ENCODE measurements at places on chromosomes 1 and 21.

DNA sequence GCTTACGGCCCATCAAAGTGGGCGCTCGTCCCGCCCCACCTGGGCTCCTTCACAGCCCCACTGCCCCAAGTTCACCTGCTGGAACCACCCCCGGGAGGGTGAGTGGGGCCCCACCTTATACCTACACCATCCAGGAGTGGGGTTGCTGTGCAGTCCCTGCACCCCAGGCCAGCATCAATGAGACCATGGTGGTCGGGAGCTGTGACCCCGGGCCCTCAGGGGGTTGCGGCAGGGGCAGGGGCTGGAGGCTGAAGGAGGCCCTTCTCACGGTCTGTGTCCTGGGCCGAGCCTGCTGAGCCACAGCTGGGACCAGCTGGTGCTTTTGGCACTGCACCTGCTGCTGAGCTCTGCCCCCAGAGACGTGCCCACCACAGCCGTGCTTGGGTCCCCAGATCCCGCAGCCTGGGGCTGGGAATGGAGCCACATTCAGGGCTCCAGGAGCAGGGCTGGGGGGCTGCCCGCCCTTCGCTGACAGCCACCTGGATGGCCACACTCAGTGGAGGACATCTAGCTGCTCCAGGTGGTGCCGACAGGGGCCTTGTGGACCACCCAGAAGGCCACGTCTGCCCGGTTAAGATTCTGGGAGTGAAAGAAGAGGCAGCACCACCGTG, 17.4 kb downstream of the ACTRT2 start:
- DNase-seq: no peak

DNA sequence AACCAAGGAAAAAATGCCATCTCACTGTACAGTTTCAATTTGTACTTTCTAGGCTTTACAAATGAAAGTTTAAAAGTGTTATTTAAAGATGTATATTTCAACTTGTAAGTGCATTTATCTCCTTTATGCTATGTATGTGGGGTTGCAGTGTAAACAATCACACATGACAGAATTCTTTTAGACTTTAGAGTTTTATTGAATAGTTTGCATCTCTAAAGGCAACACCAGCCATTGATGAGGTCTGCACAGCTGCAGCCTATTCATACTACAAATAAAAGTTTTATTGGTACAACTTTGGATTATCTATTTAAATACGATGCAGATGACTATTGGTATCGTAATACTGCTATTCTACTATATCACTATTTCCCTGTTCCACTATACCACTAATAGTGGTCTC, 894.4 kb upstream of the B3GALT2 start:
- DNase-seq: no peak

DNA sequence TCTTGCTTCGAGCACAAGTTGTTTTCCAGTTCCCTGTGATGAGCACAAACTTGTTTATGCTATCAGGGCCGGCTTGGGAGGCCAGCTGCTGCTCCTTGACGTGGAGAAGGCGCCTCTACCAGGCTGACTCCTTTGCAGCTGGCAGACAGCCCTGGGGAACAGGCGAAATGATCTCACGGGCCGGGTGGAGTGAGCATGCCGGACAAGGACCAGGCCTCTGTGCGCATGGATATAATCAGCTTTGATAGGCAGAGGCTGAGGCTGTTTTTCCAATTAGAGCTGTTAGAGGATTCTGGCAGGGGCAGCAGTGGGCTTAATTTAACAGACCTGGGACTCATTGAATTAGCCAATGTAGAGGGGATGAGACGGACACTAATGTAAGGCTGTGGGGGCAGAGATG, 38.9 kb downstream of the FAM163A start:
- DNase-seq: no peak

GRCh38 chr1:156319664-156320063, 18.4 kb downstream of the CCT3 start:
- DNase-seq: peak; percentile 44

GRCh38 chr1:236081546-236082227, 16.8 kb upstream of the NID1 start:
- DNase-seq: no peak

- DNase-seq: peak; percentile 74
Measured at GRCh38 chr1:223887747-223888418, 42.1 kb upstream of the TP53BP2 start.

GRCh38 chr1:832136-832535, 91.6 kb upstream of the SAMD11 start:
- no peak for DNase-seq

- DNase-seq: no peak
Measured at GRCh38 chr1:94654459-94654858, 112.9 kb upstream of the F3 start.

DNA sequence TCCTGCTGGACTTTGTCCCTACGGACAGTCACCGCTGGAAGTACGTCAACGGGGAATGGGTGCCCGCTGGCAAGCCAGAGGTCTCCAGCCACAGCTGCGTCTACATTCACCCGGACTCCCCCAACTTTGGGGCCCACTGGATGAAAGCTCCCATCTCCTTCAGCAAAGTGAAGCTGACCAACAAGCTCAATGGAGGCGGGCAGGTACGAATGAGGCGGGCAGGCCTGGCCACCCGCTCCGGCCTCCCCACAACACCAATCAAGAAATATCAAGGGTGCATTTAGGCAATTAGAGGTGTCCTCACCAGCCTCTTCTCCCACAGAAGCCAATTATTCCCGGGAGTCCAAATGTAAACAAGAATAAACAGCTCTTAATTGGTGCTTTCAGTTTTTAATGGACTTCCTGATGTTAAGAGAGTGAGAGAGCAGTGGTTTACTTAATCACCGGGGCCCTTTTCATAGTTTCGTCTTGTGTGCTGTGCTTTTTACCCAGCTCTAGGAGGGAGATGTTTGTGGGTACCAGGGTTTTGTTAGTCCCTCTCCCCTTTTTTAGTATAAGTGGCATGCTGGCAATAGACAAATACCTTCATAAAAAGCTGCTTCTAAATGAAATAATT, 10.7 kb downstream of the TBX19 start:
- no peak for DNase-seq

- peak; percentile 72 for DNase-seq
Measured at GRCh38 chr1:227317523-227318015, 723 bp downstream of the CDC42BPA start.

DNA sequence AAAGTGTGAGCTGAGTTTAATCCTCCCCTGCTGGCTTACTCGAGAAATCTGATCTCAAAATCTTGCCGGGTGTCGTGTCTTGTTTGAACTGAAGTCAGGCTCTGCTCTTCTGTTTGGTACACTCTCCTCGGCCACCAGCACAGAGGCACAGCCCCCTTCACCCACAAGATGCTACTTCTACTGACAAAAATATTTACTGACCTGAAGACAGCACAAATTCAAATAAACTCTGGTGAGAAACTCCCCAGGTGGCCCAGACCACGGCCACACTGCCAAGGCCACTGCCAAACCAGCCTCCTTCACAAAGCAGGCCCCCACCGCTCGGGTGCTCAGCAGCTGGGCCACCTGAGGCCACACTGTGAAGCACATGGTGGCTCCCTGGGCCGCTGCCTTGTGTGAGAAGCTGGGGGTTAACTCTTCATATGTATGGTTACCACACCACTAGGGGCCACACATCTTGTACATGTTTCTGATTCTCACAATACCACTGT, 80.6 kb downstream of the TGFBR3 start:
- DNase-seq: no peak

GRCh38 chr1:100583827-100584226, 45.9 kb downstream of the GPR88 start:
- no peak for DNase-seq

DNA sequence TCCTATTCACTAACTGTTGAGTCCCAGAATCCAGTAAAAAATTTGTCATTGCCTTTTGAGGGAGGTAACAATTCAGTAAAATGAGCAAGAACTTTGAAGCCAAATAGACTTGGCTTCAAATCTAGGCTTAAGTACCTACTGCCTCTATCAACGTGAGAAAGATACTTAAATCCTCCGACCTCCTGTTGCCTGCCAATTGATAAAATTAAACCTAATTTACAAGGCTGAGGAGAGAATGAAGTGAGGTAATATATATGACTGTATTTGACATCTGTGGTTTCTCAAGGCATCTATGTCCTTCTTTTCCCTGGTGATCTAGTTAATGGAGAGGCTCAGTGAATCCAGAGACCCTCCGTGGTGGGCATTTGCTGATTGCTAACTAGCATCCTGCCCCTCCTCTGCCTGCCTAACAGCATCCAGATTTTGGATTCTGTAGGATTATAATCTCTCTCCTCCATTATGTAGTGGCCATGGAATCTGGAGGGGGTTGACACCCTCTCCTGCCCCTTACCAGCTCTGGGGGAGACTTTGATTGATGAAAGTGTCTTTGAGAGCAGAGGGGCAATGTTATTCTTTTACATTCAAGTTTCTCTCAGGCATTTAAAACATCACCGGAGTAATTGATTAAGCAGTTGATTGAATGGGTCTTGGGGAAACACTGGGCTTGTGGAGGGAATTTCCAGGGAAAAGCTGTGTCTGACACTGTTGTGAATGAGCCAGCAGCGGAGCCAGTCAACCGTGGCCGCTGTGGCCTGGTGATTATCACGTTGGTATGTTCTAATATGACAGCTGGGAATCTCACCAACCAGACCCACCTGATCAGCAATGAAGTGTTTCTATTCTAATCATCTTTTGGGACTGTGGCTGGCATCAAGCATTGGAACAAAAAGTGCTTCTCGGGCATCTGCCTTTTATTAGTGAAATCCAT, 140.7 kb upstream of the FAM78B start:
- DNase-seq: no peak

- no peak for DNase-seq
Measured at GRCh38 chr1:61606448-61607312, 118.3 kb downstream of the TM2D1 start.

GRCh38 chr1:167210966-167211674, 9.6 kb upstream of the POU2F1 start:
- DNase-seq: no peak

GRCh38 chr1:226657895-226658545, 81.1 kb downstream of the ITPKB start:
- peak; percentile 20 for DNase-seq

- DNase-seq: peak; percentile 92
Measured at GRCh38 chr1:90475631-90476030, 241.5 kb downstream of the BARHL2 start.

DNA sequence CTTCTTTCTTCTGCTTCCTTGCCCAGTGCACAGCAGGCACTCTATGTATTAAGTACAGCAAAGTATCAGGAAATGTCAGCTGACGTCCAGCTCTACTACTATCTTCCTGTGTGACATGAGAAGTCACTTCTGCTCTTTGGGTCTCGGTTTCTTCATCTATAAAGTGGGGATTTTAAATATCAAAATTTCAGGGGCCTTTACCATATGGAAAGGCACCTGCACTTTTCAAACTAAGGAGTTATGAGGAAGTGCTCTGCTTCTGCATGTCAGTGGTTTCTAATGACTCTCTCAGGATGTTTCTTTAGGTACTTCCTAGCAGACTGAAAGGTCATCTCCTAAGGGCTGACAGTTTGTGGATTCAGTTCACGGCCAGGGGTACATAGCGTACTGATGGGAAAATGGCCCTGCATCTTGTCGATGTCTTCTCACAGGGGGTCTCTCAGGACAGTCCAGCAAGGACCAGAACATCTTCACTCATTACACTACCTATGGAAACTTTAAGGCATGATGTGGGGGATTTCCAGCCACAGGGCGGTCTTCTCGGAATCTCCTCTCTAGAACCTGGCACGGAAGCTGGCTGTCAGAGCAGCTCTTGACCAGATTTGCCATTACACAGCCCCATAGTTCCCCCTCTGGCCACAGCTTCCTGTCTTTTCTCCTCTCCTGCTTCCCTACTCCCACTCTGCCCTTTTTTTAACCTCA, 42.0 kb upstream of the MTF1 start:
- no peak for DNase-seq

- DNase-seq: no peak
Measured at GRCh38 chr1:77283701-77284425, 2.0 kb downstream of the AK5 start.

DNA sequence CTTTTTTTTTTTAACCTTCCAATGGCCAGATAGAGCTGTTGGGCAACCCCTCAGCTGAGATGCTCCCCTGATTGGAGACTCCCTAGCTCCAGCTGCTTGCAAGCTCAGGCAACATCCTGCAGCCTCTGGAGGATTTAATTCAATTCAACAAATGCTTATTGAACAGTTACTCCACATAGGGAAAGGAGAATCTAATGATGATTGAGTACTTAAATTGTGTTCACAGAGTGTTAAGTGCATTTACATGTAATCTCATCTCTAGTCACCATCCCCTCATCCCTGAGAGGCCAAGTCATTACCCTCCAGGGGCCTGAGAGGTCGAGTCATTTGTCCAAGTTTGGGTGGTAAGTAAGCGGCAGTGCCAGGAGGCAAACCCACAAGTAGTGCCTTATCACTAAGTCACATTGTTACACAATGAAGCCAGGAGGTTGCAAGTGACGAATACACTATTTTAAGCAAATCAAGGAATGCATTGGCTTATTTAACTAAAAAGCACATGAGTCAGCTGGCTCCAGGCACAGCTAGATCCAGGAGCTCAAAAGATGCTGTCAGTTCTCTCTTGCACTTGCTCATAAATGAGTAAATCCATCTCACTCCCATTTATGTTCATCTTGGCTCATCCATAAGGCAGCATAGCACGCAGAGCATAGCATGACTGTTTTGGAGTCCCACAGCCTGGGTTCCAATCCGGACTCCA, 64.3 kb downstream of the OPTC start:
- no peak for DNase-seq

DNA sequence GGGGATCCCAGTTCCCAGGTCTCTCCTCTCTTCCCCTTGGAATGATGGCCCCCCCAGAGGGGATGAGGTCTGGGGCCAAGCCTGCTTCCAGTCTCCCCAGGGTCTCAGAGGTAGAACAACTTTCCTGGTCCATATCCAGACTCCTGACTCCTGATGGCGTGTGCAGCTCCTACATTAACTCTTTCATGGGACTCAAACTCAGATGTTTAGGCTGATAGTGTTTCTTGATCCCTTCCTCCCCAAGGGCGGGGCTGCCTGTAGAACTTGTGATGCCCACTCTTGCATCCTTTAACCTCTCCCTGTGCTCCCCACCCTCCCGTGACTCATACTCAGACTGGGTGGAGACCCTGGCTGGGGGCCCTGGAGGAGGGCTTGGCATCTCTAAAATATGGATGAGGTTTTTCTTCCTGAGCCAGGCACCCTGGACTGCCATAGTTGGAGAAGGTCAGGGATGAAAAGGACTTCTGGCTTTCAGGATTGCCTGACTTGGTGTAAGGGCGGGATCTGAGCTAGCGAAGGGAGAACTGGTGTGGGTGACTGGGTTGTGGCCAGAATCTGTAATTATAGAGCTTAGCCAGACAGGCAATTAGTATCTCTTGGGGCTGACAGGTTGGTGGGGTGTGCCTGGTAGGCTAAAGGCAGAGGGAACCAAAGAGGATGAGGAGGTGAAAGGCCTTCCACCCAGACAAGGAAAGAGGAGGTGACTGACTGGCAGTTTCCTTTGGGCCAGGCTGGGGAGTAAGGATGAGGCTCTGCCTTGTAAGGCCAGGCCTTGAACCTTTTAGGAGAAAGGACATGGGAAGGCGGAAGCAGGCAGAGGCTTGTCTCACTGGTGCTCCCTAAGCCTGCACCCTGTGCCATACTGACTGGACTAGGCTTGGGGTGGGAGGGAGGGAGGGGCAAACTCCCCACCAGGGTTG, 1.5 kb downstream of the ATP8B2 start:
- no peak for DNase-seq

GRCh38 chr1:219414250-219414649, 198.7 kb downstream of the ZC3H11B start:
- DNase-seq: no peak

All from cerebellar cortex (tissue), 1 donor.